ENCODE measurements at places on chromosomes 2 and 18.

- H3K4me3 ChIP-seq = no peak overlapping the region
- H3K36me3 ChIP-seq = no peaks in the 10 kb centered on the region
- no peak for DNase-seq
- H3K27me3 ChIP-seq = peaks cover 30% of the 10 kb centered on the region
These were observed 6.8 kb downstream of the B4GALT6 start for GRCh38 chr18:31677592-31677991.

- no peaks in the 10 kb centered on the region for H3K27me3 ChIP-seq
- DNase-seq = no peak
- peaks cover 8% of the 10 kb centered on the region for H3K4me1 ChIP-seq
- no peak overlapping the region for H3K27ac ChIP-seq
- no peak overlapping the region for H3K4me3 ChIP-seq
These were observed 119.1 kb upstream of the PELI1 start for GRCh38 chr2:64263315-64263714.

DNA sequence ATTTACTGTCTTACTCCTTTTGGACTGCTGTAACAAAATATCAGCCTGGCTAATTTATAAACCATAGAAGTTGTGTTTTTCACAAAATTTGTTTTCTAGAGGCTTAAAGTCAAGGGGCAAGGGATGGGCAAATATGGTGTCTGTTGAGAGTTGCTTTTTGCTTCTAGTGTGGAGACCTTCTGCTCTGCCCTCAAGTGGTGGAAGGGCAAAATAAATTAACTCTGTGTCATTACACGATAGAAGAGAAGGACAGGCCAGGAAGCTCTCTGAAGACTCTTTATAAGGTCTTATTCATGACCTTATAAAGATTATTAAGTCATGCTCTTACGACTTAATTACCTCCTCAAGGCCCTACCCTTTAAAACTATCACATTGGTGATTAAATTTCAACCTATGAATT lies 181.2 kb upstream of the LRATD1 start:
- no peak overlapping the region for H3K4me3 ChIP-seq
- no peaks in the 10 kb centered on the region for H3K27me3 ChIP-seq
- H3K27ac ChIP-seq = no peak overlapping the region
- no peaks in the 10 kb centered on the region for H3K36me3 ChIP-seq
- no peak for DNase-seq

- no peak overlapping the region for H3K4me3 ChIP-seq
- no peaks in the 10 kb centered on the region for H3K4me1 ChIP-seq
- DNase-seq = no peak
- no peaks in the 10 kb centered on the region for H3K36me3 ChIP-seq
These were observed 5.0 kb upstream of the SERPINB2 start for GRCh38 chr18:63882333-63883141.

GRCh38 chr2:59180621-59181020 lies 939.5 kb upstream of the FANCL start:
- no peaks in the 10 kb centered on the region for H3K36me3 ChIP-seq
- no peak overlapping the region for H3K27ac ChIP-seq
- no peaks in the 10 kb centered on the region for H3K27me3 ChIP-seq
- no peak overlapping the region for H3K4me3 ChIP-seq

GRCh38 chr2:55618275-55619055 lies 1.0 kb upstream of the PPP4R3B start:
- no peak overlapping the region for H3K4me3 ChIP-seq
- H3K4me1 ChIP-seq = peaks cover 48% of the 10 kb centered on the region
- peak; percentile 66 for DNase-seq

- DNase-seq = peak; percentile 90
- peak overlapping the region; percentile 96 for H3K27ac ChIP-seq
- no peaks in the 10 kb centered on the region for H3K36me3 ChIP-seq
- no peaks in the 10 kb centered on the region for H3K27me3 ChIP-seq
- H3K4me3 ChIP-seq = peak overlapping the region; percentile 81
- peaks cover 57% of the 10 kb centered on the region for H3K4me1 ChIP-seq
These were observed 21.2 kb downstream of the TEX44 start for GRCh38 chr2:231613663-231614558.

DNA sequence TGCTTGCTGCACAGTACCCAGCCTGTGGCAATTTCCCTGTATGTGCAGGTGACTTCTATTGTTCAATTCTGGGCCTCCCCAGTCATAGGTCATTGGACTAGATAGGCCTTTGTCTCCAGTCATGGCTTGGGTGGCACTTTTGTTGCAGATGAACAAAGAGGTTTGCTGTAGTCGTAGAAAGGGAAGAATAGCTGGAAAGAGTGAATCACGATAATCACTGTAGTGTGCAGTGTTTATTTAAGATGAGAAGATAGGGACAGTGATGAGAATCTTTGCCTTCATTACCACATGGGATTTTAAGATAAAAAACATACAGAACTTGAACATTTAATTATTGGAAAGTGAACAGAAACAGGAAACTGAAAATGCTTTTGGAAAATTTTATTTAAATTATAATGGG lies 156.1 kb upstream of the CYRIA start:
- no peaks in the 10 kb centered on the region for H3K36me3 ChIP-seq
- no peaks in the 10 kb centered on the region for H3K27me3 ChIP-seq
- no peaks in the 10 kb centered on the region for H3K4me1 ChIP-seq
- H3K4me3 ChIP-seq = no peak overlapping the region
- no peak for DNase-seq
- no peak overlapping the region for H3K27ac ChIP-seq

- H3K4me1 ChIP-seq = peaks cover 66% of the 10 kb centered on the region
- no peak overlapping the region for H3K27ac ChIP-seq
- H3K36me3 ChIP-seq = peaks cover 6% of the 10 kb centered on the region
- H3K27me3 ChIP-seq = peaks cover 14% of the 10 kb centered on the region
- no peak overlapping the region for H3K4me3 ChIP-seq
These were observed 109.4 kb downstream of the GYPC start for GRCh38 chr2:126765395-126765794.

DNA sequence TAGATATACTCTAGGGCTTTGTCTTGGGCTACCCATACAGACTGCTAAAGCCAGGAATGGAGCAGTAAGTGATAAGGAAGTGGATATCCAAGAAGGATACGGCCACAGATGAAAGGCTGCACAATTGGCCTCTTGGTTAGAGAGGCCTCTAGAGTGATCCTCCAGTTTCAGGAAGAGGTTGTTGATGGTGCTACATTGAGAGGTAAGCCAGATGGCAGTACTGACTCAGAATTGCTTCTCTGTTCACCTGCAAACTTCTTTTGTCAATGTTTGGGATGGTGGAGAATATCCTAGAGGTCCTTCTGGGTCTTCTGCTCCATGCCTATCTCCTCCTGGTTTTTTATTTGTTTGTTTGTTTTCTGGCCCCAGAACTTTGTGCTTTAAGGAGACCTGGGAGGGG lies 226.8 kb upstream of the LRRTM1 start:
- no peak for DNase-seq
- H3K4me1 ChIP-seq = no peaks in the 10 kb centered on the region
- H3K36me3 ChIP-seq = no peaks in the 10 kb centered on the region
- no peak overlapping the region for H3K4me3 ChIP-seq

GRCh38 chr2:78318275-78318674 lies 707.2 kb upstream of the REG3G start:
- no peaks in the 10 kb centered on the region for H3K36me3 ChIP-seq
- no peak overlapping the region for H3K4me3 ChIP-seq
- no peaks in the 10 kb centered on the region for H3K4me1 ChIP-seq
- DNase-seq = no peak
- no peak overlapping the region for H3K27ac ChIP-seq
- H3K27me3 ChIP-seq = no peaks in the 10 kb centered on the region

DNA sequence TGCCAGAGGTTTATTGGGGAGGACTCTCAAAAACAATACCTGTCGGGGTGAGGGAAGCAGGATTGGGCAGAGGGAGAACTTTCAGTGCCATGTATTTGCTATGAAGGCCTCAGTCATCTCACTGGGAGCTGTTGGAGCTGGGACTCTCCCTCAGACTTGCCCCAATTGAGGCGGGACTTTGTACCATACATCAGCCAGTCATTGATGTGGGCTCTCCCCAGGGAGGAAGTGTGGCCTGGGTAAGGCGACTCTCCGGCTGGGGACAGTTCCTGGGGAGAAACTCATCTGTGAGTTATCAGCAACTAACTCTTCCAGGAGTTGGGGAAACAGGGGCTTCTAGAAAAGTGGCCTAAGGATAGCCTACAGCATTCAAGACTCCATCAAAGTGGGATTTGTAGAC lies 66.5 kb downstream of the FTCDNL1 start:
- H3K27me3 ChIP-seq = no peaks in the 10 kb centered on the region
- no peak overlapping the region for H3K27ac ChIP-seq
- H3K4me1 ChIP-seq = no peaks in the 10 kb centered on the region
- H3K4me3 ChIP-seq = no peak overlapping the region
- no peak for DNase-seq

DNA sequence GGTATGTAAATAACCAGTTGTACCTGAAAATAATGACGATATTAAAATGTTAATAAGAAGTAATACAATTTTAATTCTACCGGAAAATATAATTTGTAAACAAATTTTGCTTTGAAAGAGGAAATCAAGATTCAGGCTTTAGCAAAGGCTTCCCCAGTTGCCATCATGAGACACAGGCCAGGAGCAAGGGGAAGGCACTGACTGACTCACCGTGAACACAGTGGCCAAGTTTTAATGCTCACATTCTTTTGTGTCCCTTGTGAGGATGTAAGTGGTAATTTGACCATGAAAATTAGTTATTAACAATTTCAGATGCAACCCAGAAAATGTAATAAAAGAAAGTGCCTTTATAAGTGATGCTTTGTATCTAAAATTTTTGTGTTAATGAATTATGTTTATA lies 164.1 kb downstream of the GREB1L start:
- H3K27ac ChIP-seq = no peak overlapping the region
- H3K4me1 ChIP-seq = no peaks in the 10 kb centered on the region
- H3K27me3 ChIP-seq = peaks cover 2% of the 10 kb centered on the region
- no peak overlapping the region for H3K4me3 ChIP-seq

GRCh38 chr18:79620576-79621165 lies 58.9 kb upstream of the CTDP1 start:
- H3K27me3 ChIP-seq = peaks cover 5% of the 10 kb centered on the region
- no peak for DNase-seq
- H3K4me3 ChIP-seq = no peak overlapping the region
- H3K4me1 ChIP-seq = peaks cover 8% of the 10 kb centered on the region
- no peak overlapping the region for H3K27ac ChIP-seq
- no peaks in the 10 kb centered on the region for H3K36me3 ChIP-seq

DNA sequence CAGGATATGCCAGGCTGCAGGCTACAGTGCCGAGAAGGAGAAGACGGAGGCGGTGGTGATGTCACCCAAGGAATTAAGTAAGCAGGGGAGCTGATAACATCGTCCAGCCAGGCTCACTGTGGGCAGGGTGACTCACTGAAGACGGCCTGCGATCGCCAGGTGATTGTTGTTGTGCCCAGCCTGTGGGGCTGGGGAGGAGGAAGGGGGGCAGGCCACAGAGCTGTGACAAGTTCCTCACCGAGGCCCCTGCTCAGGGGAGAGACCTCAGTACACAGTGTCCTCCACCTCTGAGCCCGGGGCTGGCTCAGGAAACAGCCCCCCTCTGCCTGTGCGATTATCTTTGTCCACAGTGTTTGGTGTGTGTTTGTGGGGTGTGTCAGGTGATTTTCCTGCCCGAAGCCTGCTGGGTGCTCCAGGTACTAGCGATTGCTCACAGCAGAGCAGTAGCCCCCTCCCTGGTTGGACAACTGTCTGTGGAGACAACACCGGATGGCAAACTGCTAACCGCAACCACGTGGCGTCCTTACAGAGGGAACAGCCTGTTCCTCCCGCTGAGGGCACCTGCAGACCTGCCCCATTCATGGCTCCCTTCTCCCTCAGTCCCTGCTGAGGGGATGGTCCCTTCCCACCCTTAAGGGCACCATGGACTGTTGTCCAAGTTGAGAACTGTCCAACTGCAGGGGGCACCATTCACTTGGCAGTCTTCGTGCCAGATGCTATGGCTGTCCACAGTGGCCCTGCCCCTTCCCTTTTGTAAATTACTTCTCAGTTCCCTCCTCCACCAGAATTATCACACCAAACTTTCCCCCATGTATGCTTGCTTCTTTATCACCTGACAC lies 95.1 kb downstream of the ZFP36L2 start:
- H3K4me1 ChIP-seq = peaks cover 91% of the 10 kb centered on the region
- no peaks in the 10 kb centered on the region for H3K27me3 ChIP-seq
- H3K4me3 ChIP-seq = peak overlapping the region; percentile 59
- H3K36me3 ChIP-seq = peaks cover 36% of the 10 kb centered on the region
- DNase-seq = peak; percentile 94
- peak overlapping the region; percentile 100 for H3K27ac ChIP-seq

DNA sequence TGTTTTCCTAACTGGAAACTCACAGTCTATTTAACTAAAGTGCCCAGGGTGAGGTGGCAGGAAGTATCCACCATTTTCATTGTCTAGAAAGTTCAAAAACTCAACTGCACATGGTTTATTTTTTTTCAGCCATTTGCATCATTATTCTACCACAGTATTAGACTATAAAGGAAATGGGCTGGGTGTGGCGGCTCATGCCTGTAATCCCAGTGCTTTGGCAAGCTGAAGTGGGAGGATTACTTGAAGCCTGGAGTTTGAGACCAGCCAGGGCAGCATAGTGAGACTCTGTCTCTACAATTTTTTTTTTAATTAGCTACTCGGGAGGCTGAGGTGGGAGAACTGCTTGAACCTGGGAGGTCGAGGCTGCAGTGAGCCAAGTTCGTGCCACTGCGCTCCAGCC lies 213.8 kb downstream of the MYO3B start:
- H3K4me3 ChIP-seq = no peak overlapping the region
- peaks cover 37% of the 10 kb centered on the region for H3K27me3 ChIP-seq
- H3K4me1 ChIP-seq = peaks cover 19% of the 10 kb centered on the region
- H3K36me3 ChIP-seq = no peaks in the 10 kb centered on the region

DNA sequence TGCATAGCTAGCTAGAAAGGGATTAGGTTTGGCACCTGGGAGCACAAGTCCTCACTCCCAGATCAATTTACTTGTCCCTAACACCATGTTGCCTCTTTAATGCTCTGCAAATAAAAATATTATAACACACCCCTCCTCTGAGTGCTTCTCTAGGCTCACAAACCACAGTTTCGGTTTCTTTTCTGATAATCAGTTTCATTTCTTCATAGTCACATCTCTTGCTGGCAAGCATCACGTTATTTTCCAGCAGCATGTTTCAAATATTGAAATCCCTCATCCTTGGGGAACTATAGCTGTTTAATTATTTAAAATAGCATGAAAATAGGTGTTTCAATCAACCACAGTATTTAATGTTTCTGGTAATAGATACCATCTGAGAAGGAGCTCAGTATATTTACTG lies 13.9 kb upstream of the SMCHD1 start:
- H3K27ac ChIP-seq = no peak overlapping the region
- no peak for DNase-seq
- peaks cover 52% of the 10 kb centered on the region for H3K4me1 ChIP-seq

DNA sequence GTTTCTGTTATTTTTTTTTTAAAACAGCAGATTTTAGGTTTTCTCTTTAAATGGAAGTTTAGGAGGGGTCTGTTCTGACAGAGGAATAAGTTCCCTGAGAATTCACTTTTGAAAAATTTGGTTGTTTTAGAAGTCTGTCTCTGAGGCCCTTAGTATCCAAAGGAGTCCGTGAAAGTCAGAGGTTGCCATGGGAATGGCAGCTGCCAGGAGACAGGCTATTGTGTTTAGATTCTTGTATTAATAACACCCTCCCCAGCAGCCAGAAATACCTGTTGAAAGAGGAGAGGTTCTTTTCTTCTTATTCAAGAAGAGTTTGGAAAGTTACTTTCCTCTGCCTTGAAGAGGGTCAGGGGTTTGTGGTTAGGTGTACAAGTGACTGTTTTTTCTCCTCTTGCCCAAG lies 29.5 kb downstream of the TNP1 start:
- peaks cover 43% of the 10 kb centered on the region for H3K27me3 ChIP-seq
- DNase-seq = no peak
- H3K4me3 ChIP-seq = no peak overlapping the region
- H3K4me1 ChIP-seq = no peaks in the 10 kb centered on the region
- H3K36me3 ChIP-seq = no peaks in the 10 kb centered on the region
- no peak overlapping the region for H3K27ac ChIP-seq
